Femur (tissue), 1 donor: ENCODE measurements at places on chromosomes 1 and 21.

DNA sequence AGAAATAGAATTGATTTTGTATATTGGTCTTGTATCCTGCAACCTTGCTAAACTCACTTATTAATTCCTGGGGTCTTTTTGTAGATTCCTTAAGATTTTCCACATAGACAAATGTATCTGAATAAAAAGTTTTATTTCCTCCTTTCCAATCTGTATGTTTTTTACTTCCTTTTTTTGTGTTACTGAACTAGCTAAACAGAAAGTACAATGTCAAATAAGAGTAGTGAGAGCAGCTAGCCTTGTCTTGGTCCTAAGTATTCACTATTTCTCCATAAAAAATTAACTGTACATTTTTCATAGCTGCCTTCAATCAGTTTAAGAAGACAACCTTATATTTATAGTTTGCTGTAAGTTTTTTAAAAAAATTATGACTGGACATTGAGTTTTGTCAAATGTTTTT, 74.9 kb downstream of the FASLG start:
- no peak for DNase-seq

DNA sequence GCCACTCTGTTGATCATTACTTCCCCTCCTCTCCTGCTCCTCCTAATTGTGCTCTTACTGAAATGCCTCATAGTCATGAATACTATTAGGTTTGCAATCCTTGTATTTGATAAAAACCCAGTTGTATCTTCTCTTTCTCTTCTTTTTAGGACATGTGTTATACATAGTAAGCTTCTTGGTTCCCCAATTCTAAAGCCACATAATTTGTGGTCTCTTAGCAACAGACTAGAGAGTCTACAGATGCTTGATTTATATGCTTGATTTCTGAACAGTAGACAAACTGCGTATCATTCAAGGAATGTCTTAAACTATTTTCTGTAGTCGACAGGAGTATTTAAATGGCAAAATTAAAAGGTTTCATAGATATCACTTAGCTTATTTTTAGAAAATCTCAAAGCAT, 1598.9 kb downstream of the PLA2G4A start:
- no peak for DNase-seq

DNA sequence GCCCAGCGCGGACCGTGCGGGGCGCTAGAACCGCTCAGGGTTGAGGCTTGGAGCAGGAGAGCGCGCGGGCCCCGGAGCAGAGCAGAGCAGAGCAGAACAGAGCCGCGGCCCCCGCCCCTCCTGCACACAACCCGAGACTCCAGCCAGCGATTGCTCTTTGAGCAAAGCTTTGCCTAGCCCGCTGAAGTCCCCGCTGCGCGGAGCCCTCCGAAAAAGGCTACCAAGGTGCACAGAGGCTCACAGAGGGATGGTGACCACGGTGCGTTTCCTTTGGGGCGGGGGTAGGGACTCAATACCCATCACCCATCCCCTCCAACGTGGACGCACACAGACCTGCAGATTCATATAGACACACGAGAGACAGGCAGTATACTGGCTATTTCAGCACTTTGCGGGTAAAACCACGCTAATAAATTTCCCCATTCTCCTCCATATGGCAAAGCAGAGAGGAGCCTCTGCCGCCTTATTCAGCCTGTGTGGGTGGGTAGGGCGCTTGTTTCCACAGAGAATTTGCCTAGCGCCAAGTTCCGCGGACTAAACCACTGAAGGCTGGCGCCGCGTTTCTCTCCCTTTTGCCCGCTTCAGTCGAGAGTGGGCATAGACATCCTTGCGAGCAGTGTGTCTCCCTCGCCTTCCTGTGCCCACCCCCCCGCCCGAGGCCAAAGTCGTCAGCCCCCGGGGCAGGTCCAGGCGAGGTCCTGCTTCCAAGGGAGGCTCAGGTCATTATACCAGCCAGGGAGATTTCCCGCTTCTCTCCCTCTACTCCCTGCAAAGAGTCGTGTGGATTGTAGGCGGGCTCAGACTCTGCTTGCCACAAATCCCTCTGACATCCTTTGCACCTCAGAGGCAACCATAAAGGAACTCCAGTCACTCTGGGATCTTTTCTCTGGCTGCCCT, 8.5 kb downstream of the HLX start:
- DNase-seq, result peak; percentile 68

- no peak for DNase-seq
Observed at GRCh38 chr1:155760751-155761475, 72.0 kb downstream of the DAP3 start.

DNA sequence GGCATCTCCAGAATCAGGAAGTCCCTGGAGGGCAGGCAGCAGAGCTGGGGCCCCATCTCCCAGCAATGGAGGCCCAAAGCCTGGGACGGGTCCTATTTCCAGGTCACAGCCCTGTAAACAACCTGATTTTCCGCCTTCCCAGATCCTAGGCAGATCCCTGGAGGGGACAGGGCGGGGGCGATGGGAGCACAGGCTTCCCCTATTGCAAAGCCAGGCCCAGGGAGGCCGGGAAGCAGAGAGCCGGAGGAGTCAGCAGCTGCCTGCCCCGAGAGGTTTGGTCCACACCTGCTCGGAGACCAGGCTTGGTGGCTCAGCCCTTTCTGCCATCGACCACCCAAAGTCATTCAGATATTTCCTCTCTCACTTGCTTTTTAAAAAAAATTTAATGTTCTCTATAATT, 29.2 kb downstream of the CASZ1 start:
- DNase-seq, result no peak

- no peak for DNase-seq
Observed at GRCh38 chr1:222182641-222183040, 365.3 kb downstream of the HHIPL2 start.
